ENCODE measurements at places on chromosomes 2 and 18.

- DNase-seq: no peak
These were observed 4.5 kb upstream of the MYO5B start for GRCh38 chr18:50199346-50199855.

- no peak for DNase-seq
These were observed 411.4 kb downstream of the TRIB2 start for GRCh38 chr2:13128139-13128538.

DNA sequence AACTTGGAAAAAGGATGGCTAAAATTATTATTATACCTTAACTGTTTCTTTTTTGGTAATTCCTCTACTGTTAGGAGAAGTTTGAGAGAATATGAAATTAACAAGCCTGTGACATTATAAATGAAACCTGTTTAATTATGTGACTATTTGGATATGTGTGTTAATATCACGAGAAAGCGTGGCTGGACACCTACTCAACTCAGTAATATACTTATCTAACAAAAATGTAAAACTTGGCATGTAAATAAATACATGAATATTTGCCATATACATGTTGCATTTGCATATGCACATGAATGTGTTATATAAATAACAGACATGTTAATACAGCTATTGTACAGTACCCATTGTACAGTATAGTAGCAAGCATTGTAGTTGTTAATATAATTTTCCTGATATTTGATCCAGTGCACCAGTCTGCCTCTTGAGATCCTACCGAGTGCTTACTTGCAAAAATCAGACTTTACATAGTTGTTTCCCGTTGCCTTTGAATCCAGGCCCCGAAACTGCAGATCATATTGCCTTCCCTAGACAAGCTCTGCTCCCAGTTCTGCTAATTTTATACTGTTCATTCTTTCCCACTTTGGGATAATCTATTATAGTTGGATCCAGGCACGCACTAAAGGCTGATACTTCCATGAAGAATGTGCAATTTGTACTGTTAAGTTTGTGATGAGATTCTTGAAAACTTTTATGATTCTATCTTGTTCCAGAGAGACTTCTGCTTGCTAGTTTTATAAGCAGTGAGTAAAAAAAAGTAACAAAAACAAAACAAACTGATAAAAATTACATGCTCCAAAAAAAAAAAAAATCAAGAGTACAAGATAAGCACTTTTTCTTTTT is 395.6 kb downstream of the ARHGAP15 start:
- DNase-seq: no peak

DNA sequence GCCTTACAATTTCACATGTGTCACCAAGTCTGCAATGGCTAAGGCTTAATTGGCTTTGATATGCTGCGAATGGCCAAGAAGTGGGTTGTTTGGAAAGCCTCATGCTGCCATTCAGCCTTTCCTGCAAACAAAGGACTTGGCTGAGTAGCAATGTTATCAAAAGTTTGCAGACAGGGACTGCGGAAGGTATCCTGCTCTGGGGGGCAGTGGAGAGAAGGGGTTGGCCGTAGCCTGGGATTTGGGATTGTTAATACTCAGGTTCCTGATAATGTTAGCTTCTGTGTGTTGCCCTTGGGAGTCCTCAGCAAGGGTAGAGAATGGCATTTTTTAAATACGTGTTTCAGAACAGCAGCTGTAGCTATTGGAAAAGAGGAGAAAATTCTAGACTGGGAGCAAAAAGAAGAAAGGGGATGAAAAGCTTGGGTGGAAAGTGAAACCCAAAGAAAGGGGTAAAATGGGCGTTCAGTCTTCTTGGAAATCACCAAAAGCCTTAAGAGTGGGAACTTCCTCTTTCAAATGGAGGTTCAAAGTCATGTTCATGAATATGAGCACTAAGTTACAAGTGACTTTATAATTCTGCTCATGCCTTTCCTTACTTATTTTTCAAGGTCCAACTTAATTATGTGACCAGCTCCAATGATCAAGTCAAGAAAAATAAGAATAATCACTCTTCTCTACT is 325.1 kb downstream of the RNF144A start:
- no peak for DNase-seq

DNA sequence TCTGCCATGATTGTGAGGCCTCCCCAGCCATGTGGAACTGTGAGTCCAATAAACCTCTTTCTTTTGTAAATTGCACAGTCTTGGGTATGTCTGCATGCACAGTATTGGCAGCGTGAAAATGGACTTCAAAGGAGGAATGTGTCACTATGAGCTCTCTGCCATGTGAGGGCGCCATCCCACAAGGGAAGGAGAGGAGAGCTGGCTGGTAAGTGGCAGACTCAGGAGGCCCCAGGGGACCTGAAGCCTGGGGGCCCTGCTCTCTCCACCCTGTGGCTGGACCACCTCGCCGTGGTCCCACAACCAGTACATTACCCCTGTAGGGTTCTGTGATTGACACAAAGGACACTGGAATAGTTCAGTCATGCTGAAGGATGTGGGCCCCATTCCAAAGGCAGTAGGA is 122.1 kb downstream of the RPIA start:
- DNase-seq: no peak

DNA sequence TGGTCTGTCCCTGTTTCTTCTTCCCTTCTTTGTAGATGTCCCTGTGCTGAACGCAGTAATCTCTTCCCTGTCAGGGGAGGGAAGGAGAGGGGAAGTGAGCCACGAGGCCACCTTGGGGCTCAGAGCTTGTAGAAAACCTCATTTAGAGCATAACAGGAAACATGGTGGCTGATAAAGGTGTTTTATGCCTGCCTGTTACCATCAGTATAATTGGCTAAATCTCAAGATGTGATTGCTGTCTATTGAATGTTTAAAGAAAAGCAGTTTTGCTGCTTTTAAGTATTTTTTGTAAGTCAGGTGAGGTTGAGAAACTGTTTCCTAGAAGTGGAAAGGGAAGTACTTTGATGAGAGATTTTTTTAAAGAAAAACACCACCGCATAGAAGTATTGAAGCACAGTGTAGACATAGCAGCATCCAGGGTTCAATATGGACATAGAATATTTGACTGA is 59.7 kb upstream of the PDK1 start:
- no peak for DNase-seq

DNA sequence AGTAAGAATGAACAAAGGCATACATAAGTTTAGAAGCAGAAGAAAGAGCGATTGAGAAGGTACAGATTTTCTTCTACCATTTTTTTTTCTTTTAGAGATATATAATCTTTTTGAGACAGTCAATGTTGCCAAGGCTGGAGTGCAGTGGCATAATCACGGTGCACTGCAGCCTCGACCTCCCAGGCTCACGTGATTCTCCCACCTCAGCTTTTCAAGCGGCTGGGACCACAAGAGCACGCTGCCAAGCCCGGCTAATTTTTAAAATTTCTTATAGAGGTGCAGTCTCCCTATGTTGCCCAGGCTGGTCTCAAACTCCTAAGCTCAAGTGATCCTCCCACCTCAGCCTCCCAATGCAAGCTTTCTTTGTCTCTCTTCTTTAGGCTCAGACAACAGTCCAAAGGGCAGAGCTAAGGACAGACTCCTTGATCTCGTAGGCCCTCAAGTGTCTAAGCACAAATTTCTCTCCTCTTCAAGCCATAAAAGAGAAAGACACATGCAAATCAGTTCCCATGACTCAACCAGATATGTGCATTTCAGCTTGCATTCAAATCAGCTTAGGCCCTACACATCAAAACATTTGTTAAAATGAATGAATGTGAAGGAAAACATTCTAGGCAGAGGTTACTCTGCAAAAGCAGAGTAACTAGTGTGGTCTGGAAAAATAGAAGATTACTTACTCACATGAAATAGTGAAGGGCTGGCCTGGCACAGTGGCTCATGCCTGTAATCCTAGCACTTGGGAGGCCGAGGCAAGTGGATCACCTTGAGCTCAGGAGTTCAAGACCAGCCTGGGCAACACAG is 18.0 kb downstream of the ITSN2 start:
- DNase-seq: no peak

GRCh38 chr2:174247474-174248186 is 702 bp downstream of the OLA1 start:
- DNase-seq: no peak

DNA sequence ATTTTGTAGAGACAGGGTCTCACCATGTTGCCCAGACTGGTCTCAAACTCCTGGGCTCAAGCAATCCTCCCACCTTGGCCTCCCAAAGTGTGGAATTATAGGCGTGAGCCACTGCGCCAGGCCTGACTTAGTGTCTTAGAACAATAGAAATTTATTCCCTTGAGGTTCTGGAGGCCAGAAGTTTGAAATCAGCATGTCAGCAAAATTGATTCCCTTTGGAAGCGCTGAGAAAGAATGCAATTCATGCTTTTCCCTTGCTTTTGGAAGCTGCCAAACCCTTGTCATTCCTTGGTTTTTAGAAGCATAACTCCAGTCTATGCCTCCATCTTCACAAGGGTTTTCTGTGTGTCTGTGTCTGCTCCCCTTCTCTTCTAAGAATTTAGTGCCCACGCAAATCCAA is 20.7 kb downstream of the ST8SIA3 start:
- no peak for DNase-seq

DNA sequence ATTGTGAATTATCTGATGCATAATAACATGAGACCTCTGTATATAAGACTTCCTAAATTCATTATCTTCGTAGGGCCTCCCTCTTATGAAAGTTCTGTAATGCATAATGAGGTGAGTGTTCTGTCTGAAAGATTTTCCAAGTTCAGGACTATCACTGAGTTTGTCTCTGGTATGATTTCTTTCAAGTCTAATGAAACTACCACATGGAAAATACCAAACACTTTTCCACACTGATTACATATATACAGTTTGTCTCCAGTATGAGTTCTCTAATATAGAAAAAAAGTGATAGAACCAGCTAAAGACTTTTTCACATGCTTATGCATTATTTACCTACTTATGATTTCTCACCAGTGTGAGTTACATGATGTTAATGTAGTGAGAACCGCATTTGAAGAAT is 34.7 kb downstream of the CTNNA2 start:
- no peak for DNase-seq

DNA sequence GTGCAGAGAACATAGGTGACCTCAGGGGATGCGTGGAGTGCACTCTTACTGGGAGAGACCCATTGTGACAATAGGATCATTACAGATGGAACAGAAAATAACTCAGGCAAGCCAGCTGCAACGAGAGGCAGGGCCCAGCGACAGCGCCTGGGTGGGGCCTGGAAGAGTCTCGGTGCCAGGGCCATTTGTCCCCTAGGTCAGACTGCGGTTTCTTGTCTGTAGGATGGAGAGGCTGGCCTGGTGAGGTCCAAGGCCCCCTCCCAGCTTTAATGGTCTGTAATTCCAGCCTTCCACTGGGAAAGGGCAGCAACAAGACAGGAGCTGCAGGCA is 208.6 kb upstream of the APCDD1 start:
- no peak for DNase-seq

DNA sequence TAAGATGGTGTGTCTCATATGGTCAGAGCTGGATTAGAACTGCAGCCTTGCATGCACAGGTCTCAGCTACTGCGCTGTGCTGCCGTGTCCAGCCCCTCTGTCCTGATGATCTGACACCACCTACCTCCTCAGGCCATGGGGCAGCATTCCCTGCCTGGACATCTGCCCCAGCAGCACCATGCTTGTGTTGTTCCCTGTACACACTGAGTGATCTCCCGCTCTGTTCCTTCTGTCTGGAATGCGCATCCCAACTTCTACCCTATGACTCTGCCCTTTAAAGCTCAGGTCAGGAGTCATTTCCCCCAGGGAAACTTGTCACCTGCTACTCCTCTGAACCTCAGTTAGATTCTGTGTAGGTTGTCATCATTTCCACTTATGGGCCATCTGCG is 157.4 kb upstream of the TTC39C start:
- DNase-seq: no peak

GRCh38 chr2:206011795-206012194 is 74.2 kb downstream of the INO80D start:
- DNase-seq: no peak
